Right renal pelvis (tissue), 4 donors: ENCODE measurements at places on chromosomes 12 and 14.

GRCh38 chr12:114399664-114400211 lies 6.2 kb downstream of the TBX5 start:
- DNase-seq = no peak

GRCh38 chr12:49548822-49549648 lies 10.2 kb downstream of the KCNH3 start:
- DNase-seq = no peak

DNA sequence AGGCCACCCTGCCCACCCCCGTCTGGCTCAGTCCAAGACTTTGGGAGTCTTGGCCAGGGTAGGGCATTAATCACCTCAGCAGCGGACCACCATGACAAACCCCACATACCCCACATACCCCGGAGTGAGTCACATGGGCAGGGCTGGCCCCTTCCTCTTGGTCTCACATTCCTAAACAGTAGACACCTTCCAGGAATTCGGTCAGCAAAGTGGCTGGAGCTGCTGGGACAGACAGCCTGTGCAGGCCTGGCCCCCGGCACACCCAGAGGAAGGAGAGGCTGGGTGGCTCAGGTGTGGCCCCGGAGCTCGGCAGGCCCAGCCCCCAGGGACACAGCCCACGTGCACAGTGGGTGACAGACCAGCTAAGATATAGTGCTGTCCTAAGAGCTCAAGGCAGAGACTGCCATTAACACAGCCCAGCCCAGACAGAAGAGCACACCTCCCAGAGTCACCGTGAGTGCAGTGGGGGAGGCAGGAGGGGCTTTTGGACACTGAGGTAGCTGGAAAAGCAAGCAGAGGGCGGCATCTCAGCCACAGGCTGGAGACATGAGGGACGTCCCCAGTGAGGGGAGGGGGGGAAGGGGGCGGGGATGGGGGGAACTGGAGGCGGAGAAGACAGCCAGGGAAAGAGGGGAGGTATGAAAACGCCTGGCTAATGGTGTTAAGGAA lies 24.0 kb downstream of the CCDC85C start:
- DNase-seq = no peak

- no peak for DNase-seq
Measured at GRCh38 chr12:9367201-9367600, 159.0 kb upstream of the PZP start.
